ENCODE measurements at places on chromosomes 3 and 15. TPM values are rescaled to one million over a fixed set of nuclear protein-coding genes. Genes with fewer than 3 reads are reported as not detected.

CHRFAM7A gene
- total RNA-seq = 3.9 TPM

GOLGA6L7 gene
- not detected for total RNA-seq

FOXL2NB gene
- 0.15 TPM for total RNA-seq

DNASE1L3 gene
- 0.96 TPM for total RNA-seq

CCRL2 gene
- total RNA-seq = not detected

CSPG5 gene
- total RNA-seq = 0.76 TPM

RBP2 gene
- total RNA-seq = not detected

- H3K36me3 ChIP-seq = no peaks in the 10 kb centered on the region
- peaks cover 2% of the 10 kb centered on the region for H3K27me3 ChIP-seq
- no peak overlapping the region for H3K4me3 ChIP-seq
- peak; percentile 45 for DNase-seq
These were observed 5.9 kb downstream of the FLNB start for GRCh38 chr3:58013973-58014649.

DNA sequence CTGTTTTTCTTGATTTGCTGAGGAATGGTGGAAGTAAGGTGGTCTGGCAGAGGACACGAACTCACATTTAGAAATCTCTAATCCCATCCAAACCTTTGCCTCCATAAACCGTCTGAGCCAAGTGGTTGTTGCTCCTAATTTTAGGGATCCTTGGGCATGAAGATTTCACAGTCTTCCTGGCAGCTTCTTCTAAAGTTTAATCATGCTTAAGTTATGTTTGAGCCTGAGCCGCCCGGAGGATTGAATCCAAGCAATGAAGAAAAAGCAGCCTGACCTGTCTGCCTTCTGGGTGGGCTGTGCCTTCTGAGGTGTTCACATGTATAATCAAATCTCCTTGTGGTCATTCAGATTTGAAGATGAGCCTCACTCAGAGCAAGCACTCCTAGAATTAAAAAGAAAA, 249.0 kb downstream of the CD47 start:
- H3K4me3 ChIP-seq = no peak overlapping the region
- H3K27me3 ChIP-seq = no peaks in the 10 kb centered on the region
- H3K4me1 ChIP-seq = peaks cover 11% of the 10 kb centered on the region
- DNase-seq = no peak

DNA sequence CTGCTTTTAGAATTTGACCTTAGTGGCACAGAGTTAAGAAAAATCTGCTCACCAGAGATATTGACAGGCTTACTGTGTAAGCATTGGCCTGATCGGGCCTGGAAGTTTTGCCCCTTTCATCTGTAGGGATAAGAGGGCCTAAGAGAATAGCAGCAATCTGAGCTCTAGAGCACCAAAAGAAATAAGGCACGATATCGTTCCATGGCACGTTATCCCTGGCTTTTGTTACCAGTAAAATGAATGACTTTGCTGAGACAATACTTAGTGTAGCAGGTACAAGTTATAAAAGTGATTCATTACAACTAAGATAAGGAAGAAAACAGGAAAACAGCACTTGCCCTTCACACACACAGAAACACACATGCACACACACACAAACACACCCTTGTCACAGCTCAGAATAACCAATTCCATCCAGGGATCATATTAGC, 5.0 kb downstream of the THBS1 start:
- H3K36me3 ChIP-seq = no peaks in the 10 kb centered on the region
- H3K27ac ChIP-seq = no peak overlapping the region
- no peak overlapping the region for H3K4me3 ChIP-seq
- peaks cover 14% of the 10 kb centered on the region for H3K4me1 ChIP-seq
- peaks cover 5% of the 10 kb centered on the region for H3K27me3 ChIP-seq

- DNase-seq = no peak
- peaks cover 1% of the 10 kb centered on the region for H3K27me3 ChIP-seq
- H3K4me3 ChIP-seq = no peak overlapping the region
- peaks cover 3% of the 10 kb centered on the region for H3K4me1 ChIP-seq
- H3K27ac ChIP-seq = no peak overlapping the region
These were observed 27.6 kb downstream of the MEX3B start for GRCh38 chr15:82018201-82018600.

DNA sequence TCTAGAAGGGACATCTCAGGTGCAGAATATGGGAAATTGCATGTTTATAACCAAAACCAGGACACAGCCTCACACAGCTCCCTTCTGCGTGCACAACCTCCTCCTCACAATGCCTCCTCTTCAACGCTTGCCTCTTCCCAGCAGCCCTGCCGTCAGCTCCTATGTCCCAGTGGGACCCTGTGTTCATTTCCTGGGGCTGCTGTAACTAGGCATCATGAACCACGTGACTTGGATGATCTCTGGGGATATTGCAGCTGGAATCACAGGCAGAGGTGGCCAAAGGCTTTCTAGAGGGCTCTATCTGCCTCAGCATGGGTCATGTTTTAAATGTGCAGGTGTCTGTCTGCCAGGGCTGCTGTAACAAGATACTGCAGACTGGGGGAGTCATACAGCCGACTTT, 375.3 kb downstream of the OCA2 start:
- H3K36me3 ChIP-seq = peaks cover 10% of the 10 kb centered on the region
- no peak overlapping the region for H3K4me3 ChIP-seq
- H3K27me3 ChIP-seq = peaks cover 7% of the 10 kb centered on the region
- DNase-seq = no peak
- H3K27ac ChIP-seq = no peak overlapping the region
- peaks cover 3% of the 10 kb centered on the region for H3K4me1 ChIP-seq

GRCh38 chr3:17551333-17551732, 191.1 kb downstream of the TBC1D5 start:
- peak overlapping the region; percentile 25 for H3K4me3 ChIP-seq
- no peak for DNase-seq
- H3K4me1 ChIP-seq = peaks cover 32% of the 10 kb centered on the region

DNA sequence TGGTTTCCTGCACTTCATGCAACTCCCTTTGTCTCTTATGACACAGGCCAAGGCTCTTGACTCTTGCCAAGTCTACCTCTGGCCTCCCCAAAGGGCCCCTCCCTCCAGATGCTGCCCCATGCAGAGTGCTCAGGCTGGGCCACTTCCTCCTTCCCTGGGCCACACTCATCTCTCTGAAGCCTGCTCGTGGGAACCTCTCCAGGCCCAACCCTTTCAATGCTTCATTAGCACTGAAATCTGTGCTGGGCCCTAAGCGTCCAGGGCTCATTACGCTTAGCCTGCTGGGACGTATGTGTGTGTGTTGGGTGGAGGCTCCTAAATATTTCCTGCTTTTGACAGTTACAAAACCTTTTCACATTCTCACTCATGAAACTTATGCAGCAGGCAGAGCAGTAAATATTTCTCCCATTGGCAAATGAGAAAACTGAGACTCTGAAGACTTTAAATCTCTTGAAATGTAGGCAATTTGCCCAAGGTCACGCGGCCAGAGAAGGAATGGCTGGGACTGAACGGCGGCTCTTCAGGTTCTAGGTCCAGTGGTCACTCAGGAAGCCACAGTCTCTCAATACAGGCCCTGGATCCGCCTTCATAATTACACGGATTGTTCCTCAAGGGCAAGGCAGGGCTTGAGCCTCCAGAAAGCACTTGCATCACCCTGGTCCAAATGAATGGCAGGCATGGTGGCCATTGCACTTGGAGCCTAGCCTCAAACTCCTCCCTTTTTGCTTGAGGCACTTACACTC, 241.7 kb upstream of the HES1 start:
- DNase-seq = no peak
- H3K4me1 ChIP-seq = peaks cover 19% of the 10 kb centered on the region
- no peak overlapping the region for H3K27ac ChIP-seq

DNA sequence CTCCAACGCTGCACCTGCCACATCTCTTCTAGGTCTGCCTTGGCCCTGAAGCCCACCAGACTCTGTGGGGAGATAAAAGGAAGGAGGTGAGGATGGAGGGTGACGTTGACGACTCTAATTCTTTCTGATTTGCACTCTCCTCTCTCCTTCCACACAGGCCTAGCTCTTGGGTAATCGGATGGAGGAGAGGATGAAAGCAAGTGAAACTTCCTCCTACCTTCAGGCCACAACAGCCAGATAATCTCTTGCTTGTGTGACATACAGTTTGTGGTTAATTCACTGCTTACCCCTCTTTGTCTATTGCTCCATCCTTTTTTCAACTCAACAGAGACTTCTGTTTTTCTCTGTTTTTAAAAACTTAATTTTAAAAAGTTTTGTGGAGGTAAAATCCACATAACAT, 208.1 kb downstream of the SV2B start:
- no peak for DNase-seq
- peaks cover 3% of the 10 kb centered on the region for H3K27me3 ChIP-seq
- no peaks in the 10 kb centered on the region for H3K36me3 ChIP-seq

- peaks cover 11% of the 10 kb centered on the region for H3K36me3 ChIP-seq
- no peak overlapping the region for H3K4me3 ChIP-seq
- no peak for DNase-seq
- no peak overlapping the region for H3K27ac ChIP-seq
- H3K4me1 ChIP-seq = peaks cover 34% of the 10 kb centered on the region
These were observed 8.2 kb downstream of the DIPK2A start for GRCh38 chr3:143979813-143980212.

- no peak for DNase-seq
- H3K27me3 ChIP-seq = no peaks in the 10 kb centered on the region
- no peaks in the 10 kb centered on the region for H3K4me1 ChIP-seq
- no peak overlapping the region for H3K4me3 ChIP-seq
These were observed 227.2 kb upstream of the NANOGP8 start for GRCh38 chr15:35312344-35312743.

GRCh38 chr15:38670128-38671005, 105.8 kb upstream of the RASGRP1 start:
- H3K27me3 ChIP-seq = no peaks in the 10 kb centered on the region
- no peak for DNase-seq
- no peak overlapping the region for H3K4me3 ChIP-seq
- no peak overlapping the region for H3K27ac ChIP-seq
- no peaks in the 10 kb centered on the region for H3K4me1 ChIP-seq
- H3K36me3 ChIP-seq = no peaks in the 10 kb centered on the region

GRCh38 chr3:187747506-187747905, 2.2 kb upstream of the BCL6 start:
- DNase-seq = no peak
- no peak overlapping the region for H3K27ac ChIP-seq
- no peak overlapping the region for H3K4me3 ChIP-seq
- H3K36me3 ChIP-seq = no peaks in the 10 kb centered on the region

GRCh38 chr3:149128821-149129220, 617 bp upstream of the HPS3 start:
- DNase-seq = no peak
- H3K36me3 ChIP-seq = no peaks in the 10 kb centered on the region

DNA sequence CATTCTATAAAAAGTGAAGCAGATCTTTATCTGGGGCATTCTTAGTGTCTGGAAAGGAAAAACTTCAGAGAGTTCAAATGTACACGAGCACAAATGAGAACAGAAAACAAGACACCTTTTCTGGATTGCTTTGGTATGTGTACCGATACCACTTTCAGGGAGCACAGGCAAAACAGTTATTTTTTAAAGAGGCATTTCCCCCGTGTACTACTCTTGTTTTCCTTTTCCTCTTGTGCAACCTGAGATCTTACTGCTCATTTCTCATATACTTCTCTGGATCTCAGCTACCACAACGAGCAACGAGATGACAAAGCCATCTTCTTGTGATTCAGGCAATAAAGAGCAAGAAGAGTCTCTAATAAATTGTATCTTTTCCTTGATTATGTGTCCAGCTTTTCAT, 463.6 kb downstream of the SHQ1 start:
- H3K4me3 ChIP-seq = no peak overlapping the region
- H3K4me1 ChIP-seq = peaks cover 14% of the 10 kb centered on the region
- no peak overlapping the region for H3K27ac ChIP-seq
- H3K36me3 ChIP-seq = no peaks in the 10 kb centered on the region

DNA sequence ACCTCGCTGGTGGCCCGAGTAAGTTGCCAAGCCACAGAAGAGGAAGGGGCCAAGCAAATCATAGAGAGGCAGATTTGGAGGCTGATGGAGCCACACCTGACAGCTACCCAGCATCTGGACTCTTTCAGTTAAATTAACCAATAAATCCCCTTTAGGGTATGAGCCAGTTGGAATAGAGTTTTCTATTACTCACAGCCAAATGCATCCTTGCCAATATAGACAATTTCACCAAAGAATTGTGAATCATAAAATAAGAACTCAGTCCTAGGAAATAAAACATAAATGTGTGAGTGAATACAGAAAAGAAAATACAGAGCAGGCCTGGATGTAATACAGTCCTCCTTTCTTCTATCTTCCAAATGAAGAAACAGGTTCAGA, 161.6 kb upstream of the ANKRD28 start:
- no peaks in the 10 kb centered on the region for H3K36me3 ChIP-seq
- no peak for DNase-seq

DNA sequence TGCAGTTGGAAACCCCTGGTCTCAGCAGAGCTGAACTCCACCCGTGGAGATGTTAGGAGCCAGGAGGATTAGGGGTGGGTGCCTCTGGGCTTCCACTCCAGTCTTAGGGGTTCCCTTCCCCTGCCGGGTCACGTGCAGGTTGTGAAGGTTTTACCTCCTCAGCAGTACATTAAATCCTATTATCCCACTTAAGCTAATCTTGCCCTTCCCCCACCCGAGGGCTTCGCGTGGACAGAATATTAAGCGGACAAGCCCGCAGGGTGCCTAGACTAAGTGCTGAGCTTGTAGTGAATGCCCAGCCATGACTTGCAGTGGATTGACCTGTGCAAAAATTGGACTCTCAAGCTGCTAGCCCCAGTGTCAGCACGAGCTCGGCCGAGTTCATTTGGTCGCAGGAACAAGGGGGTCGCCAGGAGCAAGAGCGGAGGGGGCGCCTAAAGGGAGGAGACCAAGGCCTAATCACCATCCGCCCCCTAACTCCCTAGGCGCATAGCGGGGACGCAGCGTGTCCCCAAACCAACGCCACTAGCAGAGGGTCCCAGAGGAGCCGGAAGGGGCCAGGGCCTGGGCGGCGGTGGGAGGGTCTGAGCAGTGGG, 498 bp upstream of the SEMA4B start:
- DNase-seq = no peak
- H3K4me3 ChIP-seq = peak overlapping the region; percentile 90
- H3K4me1 ChIP-seq = peaks cover 5% of the 10 kb centered on the region
- peaks cover 10% of the 10 kb centered on the region for H3K27me3 ChIP-seq
- no peaks in the 10 kb centered on the region for H3K36me3 ChIP-seq

GRCh38 chr3:191555037-191555436, 94.1 kb downstream of the PYDC2 start:
- no peaks in the 10 kb centered on the region for H3K36me3 ChIP-seq
- H3K27me3 ChIP-seq = no peaks in the 10 kb centered on the region
- no peak overlapping the region for H3K4me3 ChIP-seq
- DNase-seq = no peak
- H3K27ac ChIP-seq = no peak overlapping the region

- H3K27ac ChIP-seq = no peak overlapping the region
- H3K4me3 ChIP-seq = no peak overlapping the region
- H3K4me1 ChIP-seq = no peaks in the 10 kb centered on the region
- no peak for DNase-seq
- H3K36me3 ChIP-seq = no peaks in the 10 kb centered on the region
- peaks cover 2% of the 10 kb centered on the region for H3K27me3 ChIP-seq
These were observed 16.5 kb downstream of the SPICE1 start for GRCh38 chr3:113498221-113499005.

DNA sequence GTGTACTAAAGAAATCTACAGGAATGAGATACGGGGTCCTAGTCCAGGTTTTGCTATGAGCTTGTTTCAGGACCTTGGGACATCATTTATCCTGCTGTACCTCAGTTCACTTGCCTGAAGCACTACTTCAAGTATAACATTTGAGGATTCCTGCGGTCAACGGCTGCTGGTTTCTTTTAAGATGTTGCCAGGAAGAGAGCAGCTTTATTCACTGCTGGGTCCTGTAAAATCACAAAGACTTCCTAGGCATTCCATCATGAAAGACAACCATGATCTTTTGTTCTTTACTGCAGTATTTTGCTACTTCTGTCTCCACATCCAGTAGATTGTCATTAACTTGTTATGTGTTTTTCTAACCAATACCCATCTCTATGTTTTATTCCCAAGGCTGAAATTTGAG, 61.0 kb upstream of the PYDC2 start:
- no peak overlapping the region for H3K4me3 ChIP-seq
- no peak for DNase-seq
- H3K27me3 ChIP-seq = peaks cover 2% of the 10 kb centered on the region

Measured in glutamatergic neuron (in vitro differentiated cells).